ENCODE measurements at places on chromosomes 1 and 21.

DNA sequence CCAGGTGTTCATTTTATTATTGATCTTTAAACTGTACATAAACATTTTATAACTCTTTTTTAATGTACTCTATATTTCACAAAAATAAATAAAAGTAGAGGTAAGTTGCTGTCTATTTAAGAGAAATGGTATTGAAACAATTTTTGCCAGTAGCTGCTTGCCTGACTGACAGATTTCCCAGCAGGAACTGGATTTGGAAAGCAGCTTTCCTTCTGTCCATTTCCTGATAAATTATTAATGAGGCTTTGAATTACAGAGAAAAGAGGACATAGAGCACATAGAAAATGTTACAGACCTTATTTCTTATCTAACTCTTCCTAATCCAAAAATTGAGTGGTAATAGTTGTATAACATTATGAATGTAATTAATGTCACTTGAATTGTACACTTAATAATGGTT lies 79.7 kb upstream of the BCL10 start:
- DNase-seq = no peak

GRCh38 chr1:183850852-183851251 lies 45.9 kb downstream of the RGL1 start:
- DNase-seq = no peak

DNA sequence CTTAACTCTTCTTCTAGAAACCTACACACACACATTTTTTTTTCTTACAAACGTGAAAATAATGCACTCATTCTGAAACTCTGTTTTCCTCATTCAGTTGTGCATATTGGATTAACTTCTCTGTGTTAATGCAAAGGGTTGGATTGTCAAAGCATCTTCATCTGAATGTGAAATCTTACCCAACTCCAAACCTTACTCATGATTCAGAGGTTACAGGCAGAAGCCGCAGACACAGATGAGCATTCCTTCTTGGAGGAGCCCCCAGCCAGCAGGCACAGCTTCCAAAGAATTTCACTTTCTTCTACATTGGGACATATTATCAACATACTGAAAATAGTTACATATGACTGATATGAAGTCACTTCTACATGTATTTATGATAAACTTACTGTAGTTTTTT lies 15.7 kb downstream of the PATJ start:
- DNase-seq = no peak

DNA sequence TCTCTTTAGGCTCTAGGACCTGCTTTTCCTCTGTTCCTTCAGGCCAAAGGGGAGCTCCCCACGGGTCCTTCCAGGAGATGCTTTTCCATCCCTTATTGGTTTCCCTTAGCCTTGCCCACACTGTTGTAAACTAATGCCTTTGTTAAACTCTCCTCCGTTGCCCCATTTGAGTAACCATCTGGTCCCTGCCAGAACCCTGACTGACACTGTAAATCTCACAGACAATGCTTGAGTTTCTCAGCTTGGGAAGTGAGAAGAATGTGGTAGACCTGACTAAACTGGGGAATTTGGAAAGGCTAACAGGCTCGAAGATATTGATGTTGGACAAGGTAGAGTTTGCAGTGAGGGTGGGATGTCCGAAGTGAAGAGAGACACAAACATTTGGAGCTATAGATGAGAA lies 11.4 kb downstream of the AKNAD1 start:
- no peak for DNase-seq

DNA sequence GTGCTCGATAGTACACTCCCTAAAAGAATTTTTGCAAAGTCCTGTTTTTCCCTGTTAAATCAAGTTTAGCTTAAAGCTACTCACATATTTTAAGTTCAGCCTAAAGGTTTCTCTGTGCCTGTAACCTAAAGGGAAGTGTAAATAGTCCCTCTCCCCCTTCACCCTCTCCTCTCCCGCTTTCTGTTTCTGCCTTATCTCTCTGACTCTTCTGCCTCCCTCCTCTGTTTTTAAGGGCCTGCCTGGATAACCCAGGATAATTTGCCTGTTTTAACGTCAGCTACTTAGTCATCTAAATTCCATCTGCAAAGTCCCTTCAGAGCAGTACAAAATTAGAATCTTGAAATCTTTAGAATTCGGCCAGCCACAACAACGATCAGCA lies 92.6 kb downstream of the NID1 start:
- DNase-seq = no peak

DNA sequence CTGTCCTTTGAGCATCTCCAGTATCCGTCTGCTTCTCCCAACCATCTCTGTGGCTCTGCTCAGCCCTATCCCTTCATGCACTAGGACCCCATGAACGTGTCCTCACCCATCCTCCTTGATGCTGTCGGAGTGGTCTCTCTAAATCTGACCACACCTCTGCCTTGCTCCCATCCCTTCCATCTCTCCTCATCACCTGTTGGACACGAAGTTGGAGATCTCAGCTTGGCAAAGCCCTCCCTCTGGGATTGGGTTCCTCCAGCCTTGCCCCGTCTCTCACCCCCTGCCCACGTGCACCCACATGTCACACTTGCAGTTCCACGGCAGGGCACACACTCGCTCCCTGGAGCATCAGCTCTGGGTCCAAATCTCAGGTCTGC lies 135.7 kb downstream of the ACTL8 start:
- no peak for DNase-seq

DNA sequence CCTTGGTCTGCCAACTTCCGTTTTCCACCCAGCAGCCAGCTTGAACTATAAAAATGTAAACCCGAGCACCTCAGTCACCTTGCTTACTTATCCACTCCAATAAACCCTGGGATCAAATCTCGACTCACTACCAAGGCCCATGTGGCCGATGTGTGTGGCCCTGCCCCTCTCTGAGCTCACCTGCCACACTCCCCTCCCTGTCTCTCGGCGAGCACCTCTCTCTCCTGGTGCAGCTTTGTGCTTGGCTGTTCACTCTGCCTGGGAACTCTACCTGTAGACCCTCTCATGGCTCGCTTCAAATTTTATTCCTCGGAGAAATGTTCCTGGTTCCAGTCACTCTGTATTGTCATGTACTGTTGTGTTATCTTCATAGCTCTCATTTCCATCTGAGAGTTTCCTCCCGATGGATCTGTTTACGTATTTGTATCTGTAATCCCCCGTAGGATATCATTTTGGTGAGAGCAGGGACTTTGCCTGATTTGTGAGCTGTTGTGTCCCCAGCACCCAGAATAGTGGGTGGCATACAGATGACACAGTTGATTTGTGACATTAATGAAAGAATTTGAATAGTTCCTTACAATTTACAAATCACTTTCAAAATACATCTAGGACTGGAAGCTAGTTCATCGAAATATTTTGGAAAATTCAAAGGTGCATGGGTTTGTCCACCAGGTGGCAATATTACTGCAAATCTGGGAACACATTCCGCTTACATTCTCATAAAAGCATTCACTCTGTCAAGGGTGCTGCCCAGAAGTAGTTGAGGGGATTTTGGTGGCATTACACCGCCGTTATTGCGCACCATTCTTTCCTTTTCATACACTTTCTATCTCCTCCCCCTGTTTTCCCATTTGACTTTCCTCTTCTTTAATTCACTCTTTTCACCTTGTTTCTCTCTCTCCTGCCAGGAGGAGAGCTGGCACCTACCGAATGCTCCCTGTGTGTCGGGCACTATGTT lies 95.3 kb downstream of the ABCA4 start:
- no peak for DNase-seq
